ENCODE measurements at places on chromosomes 5 and 9.

GRCh38 chr9:68640421-68641089, 64.5 kb upstream of the PIP5K1B start:
- no peak for DNase-seq

DNA sequence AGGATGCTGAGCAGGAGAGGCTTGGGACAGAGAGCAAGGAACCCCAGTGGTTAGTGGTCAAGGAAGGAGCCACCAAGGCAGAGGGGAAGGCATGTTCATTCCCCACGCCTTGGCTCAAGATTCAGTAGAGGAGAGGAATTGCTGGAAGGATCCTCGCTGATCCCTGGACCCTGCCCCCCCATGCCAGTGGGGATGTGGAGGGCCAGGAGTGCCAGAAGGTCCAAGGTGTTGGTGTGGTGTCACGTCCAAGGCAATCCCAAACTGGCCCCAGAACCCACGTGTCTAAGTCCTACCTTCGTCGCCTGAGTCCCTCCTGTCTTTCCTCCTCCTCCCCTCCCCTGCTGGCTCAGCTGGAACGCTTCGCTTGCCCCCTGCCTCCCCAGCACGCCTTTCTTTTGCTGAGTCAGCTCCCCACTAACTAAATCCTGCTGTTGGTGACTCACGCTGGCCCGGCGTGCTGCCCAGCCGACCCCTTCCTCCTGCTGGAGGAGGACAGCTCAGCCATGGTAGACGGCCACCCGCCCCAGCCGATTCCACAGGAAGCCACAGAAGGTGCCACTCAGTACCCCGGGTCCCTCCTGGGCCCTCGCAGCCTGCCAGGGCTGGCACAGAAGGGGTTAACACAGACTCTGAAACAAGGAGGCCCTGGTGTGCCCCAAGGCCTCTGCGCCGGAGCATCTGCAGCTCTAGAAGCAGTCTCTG, 37.6 kb upstream of the ORM1 start:
- DNase-seq: peak; percentile 58

DNA sequence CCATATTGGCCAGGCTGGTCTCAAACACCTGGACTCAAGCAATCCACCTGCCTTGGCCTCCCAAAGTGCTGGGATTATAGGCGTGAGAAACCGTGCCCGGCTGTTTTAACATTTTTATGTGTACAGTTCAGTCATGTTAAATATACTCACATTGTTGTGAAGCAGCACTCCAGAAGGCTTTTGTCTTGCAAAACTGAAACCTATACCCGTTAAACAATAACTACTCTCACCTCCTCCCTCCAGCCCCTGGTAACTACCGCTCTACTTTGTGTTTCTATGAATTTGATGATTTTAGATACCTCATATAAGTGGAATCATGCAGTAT, 23.1 kb upstream of the SHB start:
- DNase-seq: no peak

GRCh38 chr5:95878417-95879323, 56.1 kb upstream of the GLRX start:
- no peak for DNase-seq

GRCh38 chr5:78647351-78647818, 1.2 kb downstream of the LHFPL2 start:
- DNase-seq: no peak

DNA sequence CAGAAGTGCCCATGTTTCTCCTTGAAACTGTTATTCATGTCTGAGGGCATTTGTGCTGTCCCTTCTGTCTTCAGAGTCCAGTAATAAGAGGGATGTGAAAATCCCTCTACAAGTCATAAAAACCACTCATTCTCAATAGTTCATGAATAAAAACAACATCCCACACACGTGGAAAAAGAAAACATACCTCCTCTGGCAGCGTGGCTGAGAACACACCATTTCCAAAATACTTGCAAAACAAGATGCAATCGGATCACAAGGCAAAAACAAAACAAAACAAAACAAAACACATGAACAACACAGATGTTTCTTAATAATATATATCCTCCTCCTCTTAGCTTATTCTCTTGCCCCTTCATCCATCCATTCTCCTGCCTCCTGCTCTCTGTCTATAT, 71.0 kb upstream of the EQTN start:
- no peak for DNase-seq

- no peak for DNase-seq
These were observed 13.0 kb downstream of the RXRA start for GRCh38 chr9:134339183-134339806.

DNA sequence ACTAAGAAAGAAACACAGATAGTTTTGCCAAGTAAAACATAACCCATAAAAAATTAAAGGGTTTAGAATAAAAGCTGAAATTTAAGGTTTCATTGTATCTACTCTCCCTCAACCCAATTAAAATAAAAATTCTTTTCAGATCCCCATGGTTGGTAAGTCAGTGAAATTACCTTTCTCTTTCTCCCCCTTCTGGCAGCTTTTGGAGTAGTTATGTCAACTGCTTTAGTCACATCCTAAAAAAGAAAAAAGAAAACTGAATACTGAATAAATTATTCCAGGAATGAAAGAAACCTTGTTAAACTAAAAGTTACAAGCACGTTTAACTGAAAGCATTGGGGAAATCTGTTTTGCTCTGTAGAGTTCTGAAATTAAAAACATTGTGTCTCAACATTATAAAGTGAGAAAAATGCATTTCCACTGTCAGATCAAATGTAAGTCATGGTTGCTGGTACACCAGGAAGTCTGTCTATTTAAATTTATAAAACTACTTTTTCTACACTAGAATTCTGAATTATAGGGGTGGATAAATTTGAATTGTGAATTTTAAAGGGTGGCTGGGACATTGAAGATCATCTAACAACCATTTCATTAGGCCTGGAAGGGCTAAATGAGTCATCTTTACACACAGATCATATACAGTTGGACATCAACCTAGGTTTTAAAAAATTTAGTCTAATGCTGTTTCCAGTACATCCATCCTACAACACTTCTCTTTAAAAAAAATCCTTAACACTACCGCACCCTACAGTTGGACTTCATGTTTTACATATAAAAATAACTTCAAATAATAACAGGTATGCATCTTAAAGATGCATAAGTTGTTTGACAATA, 24.7 kb downstream of the PSIP1 start:
- no peak for DNase-seq

GRCh38 chr5:42930934-42931333, 109.2 kb downstream of the ANXA2R start:
- DNase-seq: no peak

DNA sequence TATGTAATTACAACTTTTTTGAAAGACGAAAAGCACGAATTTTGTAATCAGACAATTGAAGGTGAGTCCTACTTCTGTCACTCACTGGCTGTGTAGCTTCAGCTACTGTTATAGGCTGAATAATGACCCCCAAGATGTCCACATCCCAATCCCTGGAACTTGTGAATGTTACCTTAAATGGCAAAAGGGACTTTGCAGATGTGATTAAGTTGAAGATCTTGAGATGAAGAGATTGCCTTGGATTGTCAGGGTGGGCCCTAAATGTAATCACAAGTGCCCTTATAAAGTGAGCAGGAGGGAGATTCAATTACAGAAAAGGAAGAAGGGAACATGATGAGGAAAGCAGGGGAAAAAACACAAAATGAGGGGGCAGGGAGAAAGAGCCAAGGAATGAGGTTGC, 326.2 kb upstream of the MSX2 start:
- no peak for DNase-seq

- no peak for DNase-seq
These were observed 2.7 kb upstream of the PCBD2 start for GRCh38 chr5:134902071-134902801.

DNA sequence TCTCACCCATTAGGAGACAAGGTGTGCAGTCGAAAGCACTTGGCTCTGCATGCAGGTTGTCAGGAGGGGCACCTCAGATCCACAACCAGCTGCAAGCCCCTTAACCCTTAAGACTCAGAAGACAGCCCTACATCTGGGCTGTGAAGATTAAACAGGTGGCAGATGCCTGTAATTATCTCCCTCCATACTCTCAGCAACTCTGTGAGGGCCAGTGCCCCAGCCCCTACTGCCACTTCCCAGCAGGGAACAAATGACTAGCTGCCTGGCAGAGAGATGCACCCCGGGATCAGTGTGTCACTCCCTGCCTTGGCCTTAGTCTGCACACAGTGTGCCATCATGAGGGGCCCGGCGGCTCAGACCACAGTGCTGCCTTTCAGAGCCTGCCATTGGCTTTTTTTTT, 42.0 kb downstream of the CRB2 start:
- no peak for DNase-seq

DNA sequence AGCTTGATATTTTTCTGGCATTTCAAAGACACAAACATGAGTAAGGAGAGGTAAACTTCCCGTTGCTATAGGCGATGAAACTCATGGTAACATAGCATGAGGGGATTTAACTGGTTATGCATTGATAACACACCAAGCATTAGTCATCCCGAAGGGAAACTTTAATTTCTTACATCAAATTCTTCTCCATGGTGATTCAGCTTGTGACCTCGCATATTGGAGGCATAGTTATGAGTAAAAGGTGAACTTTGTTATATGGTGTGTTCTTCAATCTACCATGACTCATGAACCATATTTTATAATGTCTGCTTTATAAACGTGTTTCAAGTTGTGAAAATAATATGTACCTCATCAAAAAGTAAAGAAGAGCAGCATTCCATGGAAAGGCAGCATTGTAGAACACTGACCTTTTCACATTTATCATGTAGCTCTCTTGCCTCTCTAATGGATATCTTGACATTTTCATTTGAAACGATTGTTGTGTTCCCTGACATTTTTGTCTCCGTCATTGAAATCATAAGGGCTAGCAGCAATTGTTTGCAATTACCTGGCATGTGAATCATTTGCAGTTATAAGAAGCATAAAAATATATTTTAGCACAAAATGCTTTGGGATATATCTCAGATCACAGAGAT, 491.8 kb downstream of the ANXA1 start:
- DNase-seq: no peak

DNA sequence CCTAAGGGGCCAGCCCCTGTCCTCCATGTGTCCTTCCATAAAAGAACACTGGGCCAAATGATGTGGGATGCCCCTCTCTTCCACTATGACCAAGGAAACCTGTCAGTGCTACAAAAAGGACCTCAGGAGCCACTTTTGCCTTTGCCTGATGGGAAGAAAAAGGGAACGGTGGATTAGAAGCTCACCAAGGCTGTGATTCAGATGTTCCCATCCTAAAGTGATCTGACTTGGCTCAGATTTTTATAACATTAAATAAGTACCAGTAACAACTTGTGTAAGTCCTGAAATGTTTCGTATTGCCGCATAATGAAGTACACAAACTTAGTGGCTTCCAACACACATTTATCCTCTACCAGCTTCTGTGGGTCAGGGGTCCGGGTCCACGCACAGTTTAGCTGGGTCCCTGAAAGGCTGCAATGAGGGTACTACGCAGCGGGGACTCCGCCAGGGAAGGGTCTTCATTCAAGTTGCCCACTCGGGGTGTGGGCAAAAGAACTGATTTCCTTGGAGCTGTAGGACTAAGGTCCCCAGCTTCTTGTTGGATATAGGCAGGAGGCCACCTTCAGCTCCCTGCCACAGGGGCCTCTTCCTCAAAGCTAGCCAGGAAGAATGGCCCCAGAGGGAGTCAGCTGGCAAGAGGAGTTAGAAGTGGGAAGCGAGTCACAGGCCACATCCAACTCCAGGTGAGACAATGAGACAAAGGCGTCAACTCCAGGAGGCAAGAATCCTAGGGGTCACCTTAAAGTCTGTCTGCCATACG, 60.4 kb downstream of the RAPGEF1 start:
- DNase-seq: no peak

DNA sequence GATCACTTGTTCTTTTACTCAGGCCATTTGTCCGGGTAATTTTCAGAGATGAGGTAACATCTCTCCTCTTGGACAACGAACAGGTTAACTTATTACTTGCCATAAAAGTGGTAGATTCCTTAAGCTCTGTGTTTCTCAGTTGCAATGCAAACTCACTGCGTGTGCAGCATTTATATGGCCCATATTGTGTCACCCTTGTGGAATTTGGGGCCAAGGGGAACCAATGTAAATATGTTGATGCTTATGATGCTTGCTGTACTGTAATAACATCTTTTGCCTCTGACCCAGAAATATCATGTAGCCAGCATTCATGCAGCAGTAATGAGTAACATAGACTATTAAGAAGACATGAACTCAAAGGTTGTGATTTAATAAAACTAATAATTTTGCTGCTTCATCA, 175.8 kb downstream of the ADAMTS6 start:
- no peak for DNase-seq

DNA sequence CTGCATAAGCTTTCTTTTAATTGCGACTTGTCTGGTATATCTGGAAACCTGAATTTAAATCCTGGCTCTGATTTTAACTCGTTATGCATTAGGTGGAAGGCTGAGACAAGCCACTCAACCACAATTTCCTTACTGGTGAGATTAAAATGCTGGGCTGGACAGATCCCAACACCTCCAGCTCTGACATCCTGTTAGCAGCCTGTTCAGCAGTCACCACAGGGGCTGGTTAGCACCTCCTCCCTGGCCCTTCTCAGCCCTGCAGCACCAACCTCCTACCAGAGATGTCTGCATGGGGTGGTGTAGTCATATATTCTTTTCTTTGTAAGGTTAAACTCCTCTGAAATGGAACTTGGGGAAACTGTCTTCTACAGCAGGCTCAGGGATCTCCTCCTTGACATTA, 156.5 kb upstream of the NFIL3 start:
- DNase-seq: no peak

DNA sequence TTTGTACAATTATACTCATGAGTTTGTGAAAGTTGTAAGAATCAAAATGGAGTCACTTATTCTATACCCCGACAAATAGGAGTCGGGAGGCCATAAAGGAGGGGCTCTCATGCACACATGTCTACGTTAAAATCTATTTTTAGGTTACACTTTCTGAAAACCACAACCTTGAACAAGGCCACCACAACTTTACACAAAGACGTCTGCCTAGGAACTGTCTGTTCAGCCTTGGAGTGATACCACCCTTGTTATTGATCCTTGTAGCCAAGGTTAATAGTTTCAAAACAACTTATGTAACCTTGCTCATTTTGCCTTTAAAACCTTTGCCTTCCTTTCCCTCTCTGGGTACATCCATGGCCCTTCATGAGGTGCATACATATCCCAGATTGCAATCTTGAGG, 4.1 kb upstream of the NDFIP1 start:
- no peak for DNase-seq

DNA sequence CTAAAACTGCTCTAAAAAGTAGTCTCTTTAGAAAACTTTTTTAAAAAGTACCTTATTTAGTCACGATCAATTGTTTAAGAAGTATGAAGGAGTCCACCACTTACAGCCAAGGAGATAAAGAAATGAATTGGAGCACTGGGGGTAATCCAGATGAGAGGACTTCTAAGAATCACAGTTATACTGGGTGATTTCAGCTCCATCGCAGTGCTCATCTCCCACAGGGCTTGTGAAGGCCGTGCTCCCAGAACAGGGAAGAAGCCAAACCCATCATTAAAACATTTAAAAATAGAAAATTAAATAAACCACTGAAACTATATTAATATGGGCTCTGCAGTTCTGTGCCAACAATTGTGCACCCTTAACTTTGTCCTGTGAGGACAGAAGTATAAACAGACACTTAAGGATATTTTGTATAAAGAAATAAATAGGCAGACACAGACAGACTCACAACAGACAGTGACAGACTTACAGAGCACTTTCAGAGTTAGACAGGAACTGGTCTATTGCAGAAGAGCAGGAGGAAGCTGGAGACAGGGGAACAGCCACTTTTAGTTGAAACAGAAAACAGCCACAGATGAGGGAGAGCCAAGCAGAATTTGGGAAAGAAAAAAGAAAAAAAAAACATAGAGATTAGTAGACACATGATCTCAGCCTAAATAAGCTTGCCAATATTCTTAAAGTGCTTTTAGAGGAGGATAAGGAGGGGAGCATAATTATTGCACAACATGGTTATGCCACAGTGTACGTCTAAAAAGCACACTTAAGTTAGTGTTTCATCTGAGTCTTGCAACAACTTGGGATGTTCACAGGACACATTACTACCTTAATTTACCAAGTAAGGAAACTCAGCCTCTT, 81.8 kb downstream of the FBXO38 start:
- no peak for DNase-seq

Data from sciatic nerve (tissue), 2 donors.